ENCODE measurements at places on chromosomes 2 and 18. TPM values are rescaled to one million over a fixed set of nuclear protein-coding genes. Genes with fewer than 3 reads are reported as not detected.

- no peak for DNase-seq
Observed at GRCh38 chr2:27960237-27960912, 69.8 kb downstream of the BABAM2 start.

- no peak for DNase-seq
Observed at GRCh38 chr18:68504441-68505177, 210.3 kb downstream of the TMX3 start.

GRCh38 chr2:119231975-119232665, 8.5 kb downstream of the STEAP3 start:
- DNase-seq: no peak

- DNase-seq: no peak
Observed at GRCh38 chr2:194443926-194444325, 1213.1 kb upstream of the SLC39A10 start.

Gene DUSP19
- total RNA-seq: 1.2 TPM

Gene ANKRD30B
- not detected for total RNA-seq

Data from H9 (cell line).